ENCODE measurements at places on chromosomes 5 and 9.

- no peaks in the 10 kb centered on the region for H3K36me3 ChIP-seq
- no peak overlapping the region for H3K4me3 ChIP-seq
- DNase-seq = peak; percentile 55
- H3K4me1 ChIP-seq = no peaks in the 10 kb centered on the region
Observed at GRCh38 chr5:14264605-14265316, 121.6 kb downstream of the TRIO start.

GRCh38 chr5:395921-396530 lies 47.0 kb upstream of the EXOC3 start:
- H3K27me3 ChIP-seq = no peaks in the 10 kb centered on the region
- peaks cover 14% of the 10 kb centered on the region for H3K4me1 ChIP-seq
- no peaks in the 10 kb centered on the region for H3K36me3 ChIP-seq
- no peak overlapping the region for H3K27ac ChIP-seq

DNA sequence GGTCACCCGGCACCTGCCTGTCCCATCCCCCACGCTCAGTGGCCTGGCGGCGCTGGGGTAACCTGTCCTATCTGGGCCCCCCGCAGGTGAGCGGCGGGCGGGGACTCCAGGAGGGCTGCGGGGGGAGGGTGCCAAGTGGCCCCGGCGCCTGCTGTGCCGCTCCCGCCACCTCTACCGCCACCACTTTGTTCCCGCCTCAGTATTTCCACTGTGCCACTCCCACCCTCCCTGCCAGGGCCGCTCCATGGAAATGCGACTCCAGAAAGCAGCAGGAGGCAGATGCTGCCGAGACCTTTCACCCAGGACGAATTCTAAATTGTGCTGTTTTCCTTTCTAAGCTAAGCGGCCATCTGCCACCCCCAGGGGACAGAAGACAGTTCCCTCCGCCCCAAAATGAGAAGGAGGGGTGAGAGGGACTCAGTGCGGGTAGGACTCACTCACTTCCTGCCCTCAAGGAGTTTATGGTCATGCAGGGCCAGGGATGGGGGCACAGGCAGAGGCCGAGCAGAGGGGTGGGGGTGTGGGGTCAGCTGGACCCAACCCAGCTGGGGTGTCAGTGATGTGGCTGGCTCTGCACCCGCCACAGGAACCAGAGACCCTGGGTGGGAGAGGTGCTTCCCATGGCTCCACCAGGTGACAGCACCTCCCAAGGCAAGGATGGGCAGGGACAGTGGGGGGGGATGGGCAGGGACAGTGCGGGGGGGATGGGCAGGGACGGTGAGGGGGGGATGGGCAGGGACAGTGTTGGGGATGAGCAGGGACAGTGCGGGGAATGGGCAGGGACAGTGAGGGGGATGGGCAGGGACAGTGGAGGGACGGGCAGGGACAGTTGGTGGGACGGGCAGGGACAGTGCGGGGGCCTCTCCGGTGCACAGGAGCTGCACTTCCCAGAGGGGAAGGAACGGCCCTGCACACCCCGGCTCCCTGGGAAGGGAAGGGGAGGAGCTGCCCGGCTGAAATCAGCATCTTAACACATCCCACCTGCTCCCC lies 17.8 kb downstream of the NOTCH1 start:
- DNase-seq = no peak
- peaks cover 45% of the 10 kb centered on the region for H3K4me1 ChIP-seq
- H3K27me3 ChIP-seq = no peaks in the 10 kb centered on the region
- H3K36me3 ChIP-seq = no peaks in the 10 kb centered on the region
- no peak overlapping the region for H3K4me3 ChIP-seq

- H3K27me3 ChIP-seq = no peaks in the 10 kb centered on the region
- DNase-seq = no peak
- H3K4me3 ChIP-seq = no peak overlapping the region
- no peaks in the 10 kb centered on the region for H3K4me1 ChIP-seq
- H3K27ac ChIP-seq = no peak overlapping the region
- no peaks in the 10 kb centered on the region for H3K36me3 ChIP-seq
Observed at GRCh38 chr5:135112008-135112725, 78.1 kb upstream of the PITX1 start.

GRCh38 chr5:121019734-121020133 lies 555.6 kb downstream of the PRR16 start:
- H3K27ac ChIP-seq = no peak overlapping the region
- no peak overlapping the region for H3K4me3 ChIP-seq
- no peaks in the 10 kb centered on the region for H3K36me3 ChIP-seq
- no peak for DNase-seq
